ENCODE measurements at places on chromosomes 7 and 10.

GRCh38 chr10:74650613-74651012, 175.8 kb upstream of the KAT6B start:
- DNase-seq: no peak

GRCh38 chr10:33570495-33570894, 236.0 kb upstream of the NRP1 start:
- DNase-seq: no peak

DNA sequence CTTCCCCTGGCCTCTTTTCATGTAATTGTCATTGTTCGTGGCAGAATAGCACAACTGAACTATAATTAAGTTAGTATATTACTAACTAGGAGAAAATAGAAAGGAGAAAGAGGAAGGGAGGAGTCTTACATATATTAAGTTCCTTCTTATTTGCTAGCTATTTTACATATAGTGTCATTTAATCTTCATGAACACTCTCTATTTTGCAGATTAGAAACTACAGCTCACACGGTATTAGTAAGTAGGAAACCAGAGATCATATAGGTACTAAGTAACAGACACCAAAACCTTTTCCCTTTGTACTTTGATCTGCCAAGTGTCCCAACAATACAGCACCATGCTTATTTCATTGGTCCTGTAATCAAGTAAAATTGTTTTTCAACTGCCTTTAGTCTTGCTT, 202.4 kb upstream of the HPS1 start:
- DNase-seq: no peak

- peak; percentile 66 for DNase-seq
Measured at GRCh38 chr10:85741626-85742300, 624.8 kb downstream of the GRID1 start.

- DNase-seq: no peak
Measured at GRCh38 chr10:1292611-1293031, 236.4 kb downstream of the WDR37 start.

DNA sequence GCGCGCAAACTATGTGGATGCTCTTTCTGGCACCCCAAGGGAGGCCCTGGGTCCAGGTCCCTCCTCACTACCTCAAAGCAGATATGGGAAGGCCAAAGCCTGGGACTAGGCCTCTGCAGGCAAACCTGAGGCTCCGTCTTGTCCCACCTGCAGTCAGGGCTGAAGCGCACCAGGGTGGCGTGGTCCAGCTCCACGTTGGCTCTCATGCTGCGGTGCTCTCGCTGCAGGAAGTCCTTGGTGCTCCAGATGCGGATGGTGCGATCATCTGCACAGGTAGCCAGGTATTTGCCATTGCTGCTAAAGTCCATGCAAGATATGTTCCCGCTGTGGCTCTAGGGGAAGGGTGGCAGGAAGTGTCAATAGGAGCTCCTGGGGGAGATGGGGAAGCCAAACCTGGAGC, 4.6 kb downstream of the TBL2 start:
- no peak for DNase-seq

DNA sequence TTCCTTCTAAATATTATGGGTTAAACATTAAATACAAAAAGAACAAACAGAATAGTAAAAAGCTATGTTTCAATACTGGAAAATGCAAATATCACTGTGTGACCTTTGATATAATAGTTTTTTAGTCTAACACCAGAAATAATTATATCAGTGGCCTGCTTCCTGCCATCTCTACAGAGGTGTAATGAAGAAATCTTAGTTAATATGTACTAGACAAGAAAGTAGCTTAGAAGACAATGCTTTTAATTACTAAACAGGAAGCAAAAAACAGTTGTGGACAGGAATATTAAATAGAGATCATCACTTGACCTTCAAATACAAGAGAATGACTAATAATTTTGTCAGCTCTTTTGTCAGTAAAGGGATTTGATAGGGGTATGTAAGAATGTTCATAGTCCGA, 47.4 kb upstream of the LRRN3 start:
- DNase-seq: no peak

DNA sequence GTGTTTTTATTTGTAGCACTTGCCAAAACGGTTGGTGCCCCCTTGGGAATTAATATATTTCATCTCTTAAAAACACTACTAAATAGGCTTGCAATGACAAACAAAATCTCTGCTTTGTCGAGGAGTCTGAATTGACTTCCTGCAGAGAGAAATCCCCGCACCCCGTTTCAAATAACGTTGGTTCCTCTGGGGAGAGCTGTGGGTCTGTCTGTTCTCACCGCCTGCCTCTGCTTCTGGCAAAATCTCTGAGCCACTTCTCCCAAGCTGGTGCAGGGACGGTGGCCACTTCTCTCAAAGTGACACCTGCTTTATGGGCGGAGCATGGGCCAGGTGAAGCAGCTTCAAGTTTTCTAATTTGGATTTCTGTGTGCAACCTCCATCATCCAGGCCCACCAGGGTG, 186.3 kb upstream of the ADARB2 start:
- DNase-seq: no peak

DNA sequence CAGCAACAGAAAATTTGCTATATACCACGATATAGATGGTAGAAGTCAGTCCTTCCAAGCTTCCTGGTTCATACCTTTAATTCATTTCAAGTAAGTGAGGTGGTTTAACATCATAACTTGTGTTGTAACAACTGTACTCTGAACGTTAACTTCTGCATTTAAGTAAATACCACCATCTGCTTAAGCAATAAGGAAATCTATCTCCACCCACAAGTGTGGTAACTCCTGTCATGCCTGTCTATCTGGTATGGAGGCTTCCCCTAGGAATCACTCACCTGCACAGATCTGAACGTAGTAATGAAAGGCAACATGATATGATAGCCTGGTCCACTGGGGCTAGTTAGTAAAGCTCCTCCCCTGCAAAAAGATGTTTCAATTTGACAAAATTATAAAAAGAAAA, 2.3 kb downstream of the ERLIN1 start:
- no peak for DNase-seq

GRCh38 chr7:50940621-50941020, 157.9 kb upstream of the GRB10 start:
- no peak for DNase-seq

- DNase-seq: no peak
Measured at GRCh38 chr10:67790534-67791408, 47.2 kb downstream of the DNAJC12 start.

DNA sequence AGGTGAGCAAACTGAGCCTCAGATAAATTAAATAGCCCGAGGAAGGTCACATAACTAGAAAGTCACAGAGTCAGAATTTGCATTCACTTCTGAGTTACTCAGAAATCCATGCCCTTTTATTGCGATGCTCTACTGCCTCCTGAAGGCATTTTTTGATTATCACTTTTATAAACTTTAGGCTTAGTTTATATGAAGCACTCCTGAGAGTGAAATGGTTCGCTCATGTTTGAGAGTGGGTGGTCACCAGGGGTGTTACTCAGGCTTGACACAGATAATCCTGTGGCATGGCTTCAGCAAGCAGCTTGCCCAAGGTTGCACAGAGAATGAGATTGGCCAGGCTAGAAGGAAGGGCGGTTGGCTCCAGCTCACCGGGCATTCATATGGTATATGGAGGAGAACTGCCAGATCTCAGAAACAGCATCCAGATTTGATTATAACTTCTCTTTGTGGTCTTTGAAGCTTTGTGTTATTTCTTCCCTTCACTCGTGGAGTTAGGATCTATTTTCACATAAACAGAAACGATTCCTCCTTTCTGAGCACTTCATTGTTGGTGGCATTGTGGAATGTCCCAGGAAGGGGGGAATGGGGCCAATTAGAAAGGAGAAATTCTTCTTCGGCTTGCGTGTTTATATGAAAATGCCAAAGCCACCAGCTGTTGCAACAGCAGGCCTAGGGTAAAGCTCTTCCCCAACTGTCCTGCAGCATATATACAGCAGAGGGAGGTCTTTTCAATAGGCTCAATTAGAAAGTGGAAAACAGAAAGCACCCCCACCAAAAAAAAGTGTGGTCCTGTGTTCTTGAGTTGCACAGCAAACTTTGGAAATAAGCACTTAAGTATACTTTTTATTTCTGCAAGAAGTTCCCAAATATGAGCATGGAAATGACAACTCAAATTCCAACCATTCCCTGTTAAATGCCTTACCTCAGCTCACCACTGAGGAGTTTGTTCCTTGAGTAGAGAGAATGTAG, 628.8 kb downstream of the SUGCT start:
- peak; percentile 12 for DNase-seq

DNA sequence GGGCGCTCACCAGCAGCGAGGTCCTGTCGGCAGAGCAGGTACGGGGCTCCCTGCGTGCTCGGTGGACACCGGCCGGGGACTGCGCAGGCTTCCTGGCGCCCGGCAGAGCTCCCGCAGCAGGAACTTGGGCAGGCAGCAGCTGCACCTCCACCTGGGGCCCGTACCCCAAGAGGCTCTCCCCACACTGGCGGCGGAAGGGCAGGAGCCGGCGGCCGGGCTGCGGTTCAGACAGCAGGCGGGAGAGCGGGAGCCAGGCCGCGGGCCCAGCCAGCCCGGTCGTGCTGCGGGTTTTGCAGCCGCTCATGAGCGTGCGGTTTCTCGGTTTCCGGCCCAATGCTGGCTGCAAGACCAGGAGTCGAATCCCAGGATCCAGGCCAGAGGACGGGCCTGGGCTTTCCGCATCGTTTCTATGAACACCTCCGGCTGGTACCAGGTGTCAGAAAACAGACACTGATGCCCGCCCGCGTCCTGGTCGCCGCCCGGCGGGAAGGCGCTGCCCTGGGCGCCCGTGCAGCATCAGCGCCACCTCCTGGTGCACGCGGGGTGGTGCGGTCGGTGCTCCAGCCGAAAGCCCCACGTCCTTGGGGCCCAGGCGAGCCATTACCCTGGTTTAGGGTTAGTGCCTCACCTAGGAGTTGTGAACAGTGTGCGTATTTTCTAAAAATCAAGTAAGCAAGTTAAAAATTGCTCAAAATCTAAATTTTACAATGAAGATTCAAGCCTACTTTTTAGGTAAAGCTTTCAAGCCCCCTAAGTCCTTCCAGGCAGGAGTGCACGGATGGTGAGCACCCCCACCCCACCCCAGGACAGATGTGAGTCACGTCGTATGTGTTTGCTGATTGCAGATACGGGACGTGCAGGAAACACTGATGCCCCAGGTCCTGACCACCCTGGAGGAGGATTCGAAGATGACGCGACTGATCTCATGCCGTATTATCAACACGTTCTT, 47.4 kb upstream of the PRKAR1B start:
- no peak for DNase-seq

DNA sequence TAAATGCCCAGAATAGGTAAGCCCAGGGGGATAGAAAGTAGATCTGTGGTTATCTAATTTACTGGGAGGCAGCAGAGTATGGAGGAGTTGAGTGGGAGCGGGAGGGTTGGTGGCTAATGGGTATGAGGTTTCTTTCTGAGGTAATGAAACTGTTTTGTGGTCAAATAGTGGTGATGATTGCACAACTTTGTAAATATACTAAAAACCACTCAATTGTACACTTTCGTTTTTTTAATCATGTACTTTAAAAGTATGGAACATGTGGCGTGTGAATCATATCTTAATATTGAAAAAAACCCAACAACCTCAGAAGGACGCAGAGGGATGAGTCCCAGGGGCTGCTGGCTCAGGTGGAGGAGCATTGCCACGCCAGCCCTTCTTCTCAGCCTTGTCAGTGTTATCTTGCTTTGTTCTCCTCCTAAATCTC, 118.1 kb downstream of the WDR11 start:
- peak; percentile 16 for DNase-seq

DNA sequence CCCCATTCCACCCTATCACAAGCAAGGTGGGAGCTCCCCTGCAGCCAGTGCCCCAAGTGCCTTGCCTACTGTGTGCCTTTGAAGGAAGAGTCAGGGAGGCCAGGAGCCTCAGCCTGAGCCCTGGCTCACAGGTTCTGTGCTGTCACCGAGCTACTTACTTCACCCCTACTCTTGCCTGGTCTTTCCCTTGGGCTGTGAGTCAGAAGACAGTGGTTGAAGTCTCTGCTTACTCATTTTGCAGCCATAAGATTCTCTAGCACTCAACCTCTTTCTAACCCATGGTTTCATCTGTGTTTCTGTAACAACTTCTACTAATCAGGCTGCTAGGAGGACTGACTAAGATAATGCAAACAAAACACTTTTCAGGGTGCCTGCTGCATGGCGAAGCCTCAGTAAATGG, 114.5 kb downstream of the PLCE1 start:
- DNase-seq: no peak

GRCh38 chr10:85661123-85661522, 705.5 kb downstream of the GRID1 start:
- no peak for DNase-seq

GRCh38 chr7:27215356-27215755, 15.5 kb upstream of the HOXA13 start:
- no peak for DNase-seq

GRCh38 chr10:61455656-61456055, 2.5 kb upstream of the TMEM26 start:
- DNase-seq: no peak

- no peak for DNase-seq
Measured at GRCh38 chr10:125158601-125159485, 1.5 kb downstream of the CTBP2 start.

- no peak for DNase-seq
Measured at GRCh38 chr7:604001-604883, 84.6 kb upstream of the PDGFA start.

GRCh38 chr10:11819027-11819426, 4.1 kb upstream of the PROSER2 start:
- DNase-seq: no peak

- no peak for DNase-seq
Measured at GRCh38 chr10:478471-479245, 210.8 kb downstream of the DIP2C start.

- DNase-seq: no peak
Measured at GRCh38 chr10:86655173-86655540, 810 bp downstream of the OPN4 start.

DNA sequence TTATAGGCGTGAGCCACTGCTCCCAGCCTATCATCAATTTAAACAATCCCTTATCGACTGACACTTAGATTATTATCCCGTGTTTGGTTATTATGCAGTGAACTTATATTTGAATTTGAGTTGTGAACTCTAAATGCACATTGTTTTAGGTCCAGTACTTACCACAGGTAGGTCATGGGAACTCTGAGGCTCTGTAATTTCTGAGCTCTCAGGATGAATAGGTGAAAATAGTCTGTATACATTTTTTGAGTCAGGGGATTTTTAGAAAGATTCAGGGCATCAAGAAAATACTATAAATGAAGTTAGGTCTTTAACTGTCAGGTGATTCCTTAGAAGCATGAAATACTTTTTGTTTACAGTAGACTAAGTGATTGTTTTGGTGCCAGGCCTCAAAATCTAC, 8.8 kb downstream of the CCDC136 start:
- DNase-seq: no peak

GRCh38 chr10:52313256-52313932, 687 bp upstream of the DKK1 start:
- peak; percentile 69 for DNase-seq

GRCh38 chr10:33151344-33151864, 183.1 kb downstream of the NRP1 start:
- DNase-seq: peak; percentile 61

- no peak for DNase-seq
Measured at GRCh38 chr7:20075992-20076820, 141.0 kb downstream of the MACC1 start.

GRCh38 chr10:59695637-59696036, 14.0 kb downstream of the SLC16A9 start:
- no peak for DNase-seq
